ENCODE measurements at places on chromosomes 7 and 10. TPM values are rescaled to one million over a fixed set of nuclear protein-coding genes. Genes with fewer than 3 reads are reported as not detected.

DNA sequence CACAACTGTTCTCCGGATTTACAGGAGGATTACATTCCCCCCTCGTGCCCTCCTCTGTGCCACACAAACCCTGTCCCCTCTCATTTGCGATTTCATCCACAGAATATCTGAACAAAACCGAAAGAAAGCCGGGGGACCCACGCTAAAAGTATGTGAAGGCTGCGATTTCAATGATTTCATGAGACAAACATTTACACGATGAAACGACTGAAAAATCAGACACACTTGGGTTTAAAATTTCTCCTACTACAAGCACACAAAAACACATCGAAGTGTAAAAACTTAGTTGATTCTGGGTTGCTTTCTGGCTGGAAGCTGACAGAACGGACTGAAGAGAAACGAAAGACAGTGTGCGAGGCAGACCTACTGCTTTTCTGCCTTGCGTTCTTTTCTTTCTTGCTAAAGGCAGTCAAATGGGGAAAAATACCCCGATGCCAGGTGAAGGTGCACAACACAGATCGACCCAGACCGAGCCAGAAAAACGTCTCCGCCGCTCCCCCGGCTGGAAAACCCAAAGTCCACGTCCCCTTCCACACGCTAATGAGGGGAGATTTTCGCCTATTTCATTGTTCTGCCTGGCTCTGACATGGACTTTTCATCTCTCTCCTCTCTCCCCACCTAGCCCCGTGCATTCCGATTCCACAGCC is 1.2 kb downstream of the HIPK2 start:
- H3K27me3 ChIP-seq = no peaks in the 10 kb centered on the region
- no peak for DNase-seq
- peak overlapping the region; percentile 63 for H3K4me3 ChIP-seq

Gene VPS41
- total RNA-seq = 58.1 TPM

DNA sequence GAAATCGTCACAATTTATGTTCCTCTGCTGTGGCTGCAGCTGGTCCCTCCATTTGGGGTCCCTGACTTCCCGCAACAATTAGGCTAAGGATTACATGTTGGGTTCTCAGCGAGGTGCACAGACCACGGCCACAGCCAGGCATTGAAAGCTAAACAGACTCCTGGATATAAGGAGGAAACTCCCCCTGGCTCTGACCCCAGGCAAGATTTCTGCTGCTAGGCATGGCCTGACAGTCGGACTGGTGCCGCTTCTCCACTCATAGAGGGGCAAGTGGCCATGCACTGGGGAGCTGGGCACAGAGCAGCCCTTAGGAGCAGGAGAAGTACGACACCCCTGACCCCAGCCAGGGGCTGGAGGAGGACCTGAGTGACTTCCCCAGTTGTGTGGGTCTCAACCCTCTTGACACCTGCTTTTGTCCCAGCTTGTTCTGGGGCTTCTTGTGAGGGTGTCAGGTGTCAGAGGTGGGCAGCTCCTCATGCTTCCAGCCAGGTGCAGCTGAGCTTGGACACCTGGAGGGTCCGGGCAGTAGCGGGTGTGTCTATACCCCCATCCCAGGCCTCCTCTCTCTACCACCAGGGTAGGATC is 38.3 kb downstream of the TSPAN15 start:
- no peak overlapping the region for H3K4me3 ChIP-seq
- H3K36me3 ChIP-seq = no peaks in the 10 kb centered on the region
- DNase-seq = no peak
- H3K4me1 ChIP-seq = peaks cover 15% of the 10 kb centered on the region
- H3K27me3 ChIP-seq = no peaks in the 10 kb centered on the region

Gene SH3PXD2A
- 34.0 TPM for total RNA-seq

Gene AKR1C8
- total RNA-seq = not detected

Gene GTF2IRD2
- 14.3 TPM for total RNA-seq

DNA sequence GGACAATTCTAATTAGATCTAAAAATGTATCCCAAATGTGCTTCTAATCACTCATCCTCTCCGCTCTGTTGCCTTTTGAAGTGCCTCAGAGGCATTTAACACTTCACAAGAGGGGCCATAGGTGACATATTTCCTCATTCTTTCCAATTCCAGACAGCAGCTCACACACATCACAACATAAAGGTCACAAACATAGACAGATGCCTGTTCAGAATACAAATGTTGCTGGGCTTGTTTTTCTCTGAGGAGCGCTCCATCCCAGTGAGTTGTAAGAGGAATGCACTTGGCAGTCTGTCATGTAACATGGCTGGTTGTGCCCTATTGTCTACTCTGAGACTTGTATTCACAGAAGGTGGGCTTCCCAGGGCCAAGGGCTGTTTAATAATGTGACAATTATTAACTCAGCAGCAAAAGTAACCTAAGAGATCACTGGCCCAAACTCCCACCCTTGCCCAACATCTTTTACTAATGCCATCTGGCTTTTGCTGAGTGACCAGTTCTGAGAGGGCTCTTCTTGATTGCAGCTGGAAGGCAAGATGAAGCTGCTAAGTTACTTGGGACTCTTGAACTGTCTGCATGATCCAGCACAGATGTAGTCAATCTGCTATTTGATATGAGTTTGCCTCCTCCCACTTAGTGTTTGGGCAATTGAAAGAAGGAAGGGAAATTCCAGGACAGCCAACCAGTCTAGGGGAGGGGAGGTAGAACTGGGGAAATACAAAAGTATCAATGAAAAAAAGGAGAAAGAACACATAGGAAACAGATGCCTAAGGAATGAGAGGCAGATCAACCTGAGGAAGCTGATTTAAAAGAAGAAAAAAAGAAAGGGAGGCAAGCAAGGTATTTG is 13.6 kb downstream of the PON2 start:
- H3K27me3 ChIP-seq = no peaks in the 10 kb centered on the region
- peaks cover 13% of the 10 kb centered on the region for H3K36me3 ChIP-seq
- H3K27ac ChIP-seq = no peak overlapping the region
- no peak overlapping the region for H3K4me3 ChIP-seq
- DNase-seq = no peak

DNA sequence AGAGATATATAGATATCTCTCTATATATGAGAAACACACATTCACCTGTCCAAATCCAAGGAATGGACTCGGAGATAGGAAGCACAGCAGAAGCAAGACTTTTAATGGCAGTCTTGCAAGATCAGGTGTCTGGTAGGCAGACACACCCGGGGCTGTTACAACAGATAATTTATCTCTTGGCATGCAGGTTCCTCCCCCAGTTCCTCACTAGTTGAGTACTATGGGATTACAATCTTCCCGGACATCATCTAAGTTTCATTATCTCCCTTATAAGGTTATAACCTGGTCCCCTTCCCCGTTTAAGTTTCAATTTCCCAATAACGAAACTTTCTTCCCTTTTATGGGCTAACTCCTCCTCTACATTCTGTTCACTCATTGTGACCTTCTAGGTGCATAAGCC is 399.3 kb downstream of the PPP1R3A start:
- no peaks in the 10 kb centered on the region for H3K27me3 ChIP-seq
- no peaks in the 10 kb centered on the region for H3K4me1 ChIP-seq
- H3K27ac ChIP-seq = no peak overlapping the region
- H3K4me3 ChIP-seq = no peak overlapping the region
- H3K36me3 ChIP-seq = no peaks in the 10 kb centered on the region

Gene TMEM184A
- total RNA-seq = 0.42 TPM

GRCh38 chr10:60144099-60144498 is 237.7 kb upstream of the CCDC6 start:
- H3K4me3 ChIP-seq = no peak overlapping the region
- H3K4me1 ChIP-seq = peaks cover 30% of the 10 kb centered on the region
- no peaks in the 10 kb centered on the region for H3K27me3 ChIP-seq

DNA sequence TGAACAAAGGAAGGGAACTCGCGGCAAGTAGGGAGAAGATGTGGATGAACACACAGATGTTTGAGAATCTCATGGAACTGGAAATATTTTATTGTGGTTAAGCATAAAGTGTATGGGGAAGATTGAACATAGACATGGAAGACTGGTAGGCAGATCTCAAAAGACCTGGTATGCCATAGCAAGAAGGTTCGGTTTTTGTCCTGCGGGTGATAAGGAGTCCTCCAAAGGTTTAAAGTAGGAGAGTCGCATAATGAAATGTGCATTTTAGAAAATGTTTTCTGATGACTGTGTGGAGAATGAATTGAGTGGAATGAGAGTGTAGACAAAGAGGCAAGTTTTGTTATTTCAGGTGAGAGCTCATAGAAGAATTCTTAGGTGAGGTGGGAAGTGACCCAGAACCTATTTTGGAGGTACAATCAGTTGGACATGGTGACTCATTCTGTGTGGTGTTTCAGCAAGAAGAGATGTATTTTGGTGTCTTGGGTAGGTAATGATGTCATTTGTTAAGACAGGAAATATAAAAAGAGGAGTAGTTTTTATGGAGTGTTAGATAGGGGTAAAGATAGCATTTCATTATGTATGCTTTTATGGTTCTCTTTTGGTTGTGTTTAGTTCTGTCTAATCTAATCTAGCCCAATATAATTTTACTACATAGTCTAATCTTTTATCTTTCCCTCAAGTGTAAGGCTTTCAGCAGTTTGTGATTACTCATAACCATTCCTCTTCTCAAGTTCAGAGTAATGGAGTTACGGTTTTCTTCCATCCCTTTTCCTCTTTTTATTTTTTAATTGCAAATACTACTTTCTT is 239.2 kb downstream of the EXOC4 start:
- H3K4me1 ChIP-seq = no peaks in the 10 kb centered on the region
- H3K4me3 ChIP-seq = no peak overlapping the region
- DNase-seq = no peak
- no peaks in the 10 kb centered on the region for H3K27me3 ChIP-seq
- H3K27ac ChIP-seq = no peak overlapping the region

DNA sequence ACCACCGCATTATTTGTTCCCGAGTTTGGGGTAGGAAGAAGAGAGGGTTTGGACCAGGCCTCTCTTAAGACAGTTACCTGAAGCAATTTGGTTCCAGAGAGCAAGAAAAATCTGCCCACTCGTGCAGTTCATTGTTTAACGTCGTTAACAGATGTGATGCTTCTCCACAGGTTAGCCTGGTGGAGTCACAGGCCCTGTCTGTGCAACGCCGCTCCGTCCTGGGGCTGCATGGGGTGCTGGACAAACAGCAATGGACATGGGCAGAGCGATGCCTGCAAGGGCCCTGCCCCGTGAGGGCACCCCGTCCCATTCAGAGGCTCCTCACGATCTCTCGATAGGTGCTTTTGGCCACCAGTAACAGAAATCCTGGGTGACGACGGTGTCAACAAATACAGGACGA is 9.7 kb downstream of the FOXL3 start:
- H3K4me3 ChIP-seq = no peak overlapping the region
- no peaks in the 10 kb centered on the region for H3K4me1 ChIP-seq
- DNase-seq = no peak
- no peak overlapping the region for H3K27ac ChIP-seq
- no peaks in the 10 kb centered on the region for H3K36me3 ChIP-seq

Gene APBB1IP
- 11.9 TPM for total RNA-seq

Gene STARD3NL
- total RNA-seq = 20.2 TPM

DNA sequence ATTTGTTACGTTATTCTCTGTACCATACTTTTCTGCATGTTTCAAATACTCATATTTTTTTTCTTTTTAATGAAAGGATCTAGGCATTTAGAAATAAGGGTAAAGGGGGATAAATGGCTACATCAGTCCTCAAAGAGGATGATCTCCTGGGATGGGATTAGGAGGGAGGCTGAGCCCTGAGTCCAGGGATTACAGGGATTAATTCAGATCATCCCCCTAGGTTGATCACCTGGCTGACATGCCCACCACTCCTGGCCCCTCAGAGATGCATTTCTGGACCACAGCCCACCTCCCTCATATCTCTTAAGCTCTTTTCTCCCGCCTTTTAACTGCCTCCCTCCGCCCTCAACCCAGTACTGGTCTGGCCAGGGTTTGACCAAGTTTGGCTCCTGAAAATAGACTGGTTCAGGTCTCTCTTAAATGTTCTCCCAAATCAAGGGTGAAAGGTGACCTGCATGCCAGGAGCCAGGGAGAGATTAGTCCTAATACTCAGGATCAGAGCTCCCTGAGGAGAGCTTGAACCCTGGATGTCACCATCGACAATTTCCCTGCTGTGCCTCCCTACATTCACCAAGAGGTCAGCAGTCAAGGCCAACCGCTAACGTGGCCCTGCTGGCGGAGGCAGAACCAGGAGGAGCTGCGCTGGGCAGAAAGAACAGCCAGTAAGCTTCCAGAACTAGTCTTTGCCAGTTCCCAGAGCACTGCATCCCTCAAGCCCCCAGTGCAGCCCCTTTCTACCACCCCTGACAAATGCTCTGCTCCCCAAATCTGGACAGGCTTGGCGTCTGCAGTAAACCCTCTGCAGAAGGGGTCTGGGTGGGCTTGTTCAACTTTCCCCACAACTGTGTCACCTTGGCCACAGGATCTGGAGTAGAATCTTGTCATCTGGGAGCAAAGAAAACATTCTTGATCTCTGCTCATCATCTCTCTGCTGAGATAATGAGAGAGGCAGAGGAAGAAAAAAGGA is 3.0 kb upstream of the CCDC136 start:
- H3K27me3 ChIP-seq = no peaks in the 10 kb centered on the region
- DNase-seq = no peak
- no peak overlapping the region for H3K4me3 ChIP-seq
- H3K36me3 ChIP-seq = no peaks in the 10 kb centered on the region
- peaks cover 8% of the 10 kb centered on the region for H3K4me1 ChIP-seq

- peaks cover 20% of the 10 kb centered on the region for H3K4me1 ChIP-seq
- no peaks in the 10 kb centered on the region for H3K36me3 ChIP-seq
- no peak for DNase-seq
- no peak overlapping the region for H3K27ac ChIP-seq
These were observed 82.6 kb upstream of the LRRC4 start for GRCh38 chr7:128113839-128114238.

GRCh38 chr10:15738270-15738925 is 18.7 kb upstream of the ITGA8 start:
- H3K36me3 ChIP-seq = no peaks in the 10 kb centered on the region
- H3K27ac ChIP-seq = peak overlapping the region; percentile 51
- H3K4me3 ChIP-seq = no peak overlapping the region
- peak; percentile 58 for DNase-seq

Gene POU6F2
- 0.46 TPM for total RNA-seq

GRCh38 chr10:72316386-72316700 is 38.4 kb downstream of the DNAJB12 start:
- peaks cover 69% of the 10 kb centered on the region for H3K4me1 ChIP-seq
- no peak overlapping the region for H3K4me3 ChIP-seq
- H3K36me3 ChIP-seq = no peaks in the 10 kb centered on the region

- H3K36me3 ChIP-seq = no peaks in the 10 kb centered on the region
- peaks cover 48% of the 10 kb centered on the region for H3K4me1 ChIP-seq
- no peak overlapping the region for H3K27ac ChIP-seq
These were observed 66.1 kb downstream of the SHH start for GRCh38 chr7:155746188-155746587.

DNA sequence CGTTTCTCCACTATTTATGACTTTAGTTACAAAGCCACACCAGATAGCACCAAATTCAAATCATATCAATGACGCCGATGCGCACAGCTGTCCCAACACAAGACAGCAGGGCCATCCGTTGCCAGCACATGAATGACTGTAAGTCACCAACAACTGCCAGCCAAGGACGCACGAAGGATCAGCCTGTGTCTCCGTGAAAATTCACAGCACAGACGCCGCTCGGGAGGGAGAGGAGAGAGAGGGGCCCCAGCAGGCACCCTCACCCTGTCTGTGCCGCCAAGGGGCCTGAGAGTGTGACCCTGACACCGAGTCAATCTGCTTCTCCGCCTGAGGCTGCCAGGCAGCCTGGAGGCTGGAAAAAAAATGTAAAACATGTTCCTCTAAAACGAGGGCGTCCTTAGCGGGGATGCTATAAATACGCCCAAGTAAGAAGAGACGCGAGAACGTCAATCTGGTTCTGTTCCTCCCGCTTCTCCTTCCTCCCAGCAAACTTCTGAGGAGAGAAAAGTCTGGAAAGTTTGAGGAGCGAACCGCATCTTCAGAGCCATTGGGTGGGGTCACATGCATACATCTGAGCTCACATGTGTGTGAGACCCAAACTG is 111.2 kb downstream of the PTPRN2 start:
- H3K4me3 ChIP-seq = no peak overlapping the region
- DNase-seq = no peak
- no peaks in the 10 kb centered on the region for H3K4me1 ChIP-seq
- H3K27ac ChIP-seq = no peak overlapping the region

All from heart right ventricle (tissue), 16 donors.